Stimulated activated CD4-positive, alpha-beta T cell treated with anti-CD3 and anti-CD28 coated beads, TNF-alpha, amount 100 ng/mL, for 1 hour (primary cell): ENCODE measurements at places on chromosomes 7 and 10.
A peak's percentile ranks its signal among the peaks of the same experiment; 100 is the strongest.

DNA sequence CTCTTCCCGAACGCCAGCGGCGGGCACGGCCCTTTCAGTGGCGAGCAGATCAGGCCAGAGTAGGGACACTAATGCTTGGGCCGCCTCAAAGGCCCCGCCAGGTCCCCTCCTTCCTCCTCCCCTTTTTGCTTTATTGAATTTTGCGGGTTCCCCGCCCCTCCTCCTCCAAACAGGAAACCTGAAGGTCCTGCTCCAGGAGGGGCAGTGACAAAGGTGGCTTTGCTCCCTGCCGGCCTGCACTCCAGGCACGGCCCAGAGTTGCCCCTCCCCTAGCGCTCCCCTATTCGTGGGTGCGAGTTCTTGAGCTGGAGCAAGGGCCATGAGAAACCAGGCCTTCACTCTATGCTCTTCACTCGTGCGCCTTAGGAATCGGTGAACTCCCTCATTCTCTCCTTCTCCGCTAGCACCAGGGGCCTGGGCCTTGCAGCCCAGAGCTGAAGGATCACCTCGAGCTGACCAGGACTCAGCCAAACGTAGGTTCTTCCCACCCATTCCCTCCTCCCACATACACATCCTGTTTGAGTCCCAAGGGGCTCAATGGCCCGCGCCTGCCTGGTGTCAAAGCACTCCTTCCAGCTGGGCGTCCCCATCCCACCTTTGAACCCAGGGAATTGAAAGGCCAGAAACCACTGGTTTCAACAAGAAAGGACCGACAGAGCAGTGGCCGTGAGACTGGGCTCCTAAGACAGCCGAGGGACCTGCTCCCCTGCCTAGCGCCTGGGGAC is 619 bp upstream of the HOXA6 start:
- DNase-seq, result no peak

GRCh38 chr7:67359900-67360299 is 363.3 kb downstream of the TYW1 start:
- DNase-seq, result no peak

GRCh38 chr10:87775766-87776165 is 42.3 kb downstream of the ATAD1 start:
- no peak for DNase-seq

- DNase-seq, result peak; percentile 89
These were observed 23.6 kb downstream of the DDIT4 start for GRCh38 chr10:72297281-72297804.

DNA sequence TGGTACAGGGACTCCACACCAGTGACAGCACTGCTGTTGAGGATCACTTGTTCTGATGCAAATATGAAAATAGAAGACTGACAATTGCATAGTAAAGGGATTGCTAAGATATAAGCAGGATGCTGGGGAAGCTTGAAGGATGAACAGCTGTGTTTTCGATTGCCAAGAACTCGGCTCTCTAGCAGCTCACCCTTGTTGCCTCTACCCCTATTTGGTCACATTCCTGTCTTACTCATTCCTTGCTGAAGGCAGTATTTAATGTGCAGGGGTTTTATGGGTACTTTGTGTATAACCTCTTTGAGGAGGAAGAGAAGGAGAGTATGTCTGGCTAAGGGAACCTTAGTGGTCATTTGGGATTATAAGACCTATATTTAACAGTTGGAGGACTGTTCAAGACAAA is 218.8 kb downstream of the AUTS2 start:
- no peak for DNase-seq

GRCh38 chr7:102872460-102872859 is 40.3 kb upstream of the LRRC17 start:
- DNase-seq, result no peak

DNA sequence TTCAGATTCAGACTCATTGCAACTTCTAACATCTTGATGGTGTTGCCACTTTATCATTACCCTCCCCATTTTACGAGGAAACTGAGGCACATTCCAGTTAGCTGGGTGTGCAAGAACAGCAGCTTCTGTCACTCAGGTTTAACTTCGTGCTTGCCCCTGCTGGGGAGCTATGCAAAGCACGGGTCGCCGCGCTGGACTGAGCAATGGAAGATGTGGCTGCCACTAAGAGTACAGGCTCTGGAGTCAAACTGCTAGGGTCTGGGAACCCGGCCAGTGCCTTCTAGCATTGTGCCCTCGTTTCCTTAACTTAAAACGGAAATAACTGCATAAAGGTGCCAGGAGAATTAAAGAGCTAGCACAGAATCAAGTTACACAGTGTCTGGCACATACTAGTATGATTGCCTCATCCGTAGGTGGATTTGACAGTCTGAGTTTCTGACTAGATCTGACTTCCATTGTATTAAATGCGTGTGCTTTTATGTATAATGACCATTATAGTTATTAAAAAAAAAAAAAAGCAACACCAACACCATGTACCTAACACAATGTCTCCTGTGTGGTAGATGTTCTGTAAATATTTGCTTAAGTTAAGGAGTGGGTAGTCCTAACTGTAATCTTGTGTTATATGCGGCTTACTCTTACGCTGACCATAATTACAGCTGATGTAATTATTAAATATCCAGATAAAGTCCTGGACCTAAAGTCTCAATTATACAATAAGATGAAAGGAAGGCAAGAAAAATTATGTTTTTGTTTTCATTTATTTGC is 842 bp downstream of the ZNF22 start:
- DNase-seq, result no peak

DNA sequence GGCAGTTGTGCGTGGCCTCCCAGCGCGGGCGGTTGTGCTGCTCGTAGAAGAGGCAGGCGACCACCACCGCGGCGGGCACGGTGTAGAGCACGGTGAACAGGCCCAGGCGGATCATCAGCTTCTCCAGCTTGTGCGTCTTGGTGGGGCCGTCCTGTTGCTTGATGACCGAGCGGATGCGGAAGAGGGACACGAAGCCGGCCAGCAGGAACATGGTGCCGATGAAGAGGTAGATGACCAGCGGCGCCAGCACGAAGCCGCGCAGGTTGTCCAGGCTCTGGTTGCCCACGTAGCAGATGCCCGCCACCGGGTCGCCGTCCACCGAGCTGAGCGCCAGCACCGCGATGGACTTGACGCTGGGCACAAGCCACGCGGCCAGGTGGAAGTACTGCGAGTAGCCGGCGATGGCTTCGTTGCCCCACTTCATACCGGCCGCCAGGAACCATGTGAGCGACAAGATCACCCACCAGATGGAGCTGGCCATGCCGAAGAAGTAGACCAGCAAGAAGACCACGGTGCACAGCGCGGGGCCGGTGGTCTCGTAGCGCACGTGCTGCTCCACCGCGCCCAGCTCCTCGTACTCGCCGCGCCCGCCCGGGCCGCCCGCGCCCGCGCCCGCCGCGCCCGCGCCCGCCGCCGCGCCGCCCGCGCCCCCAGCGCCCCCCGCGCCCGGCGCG is 2.2 kb downstream of the FZD8 start:
- no peak for DNase-seq

GRCh38 chr10:96261930-96262329 is 9.4 kb downstream of the BLNK start:
- DNase-seq, result no peak

DNA sequence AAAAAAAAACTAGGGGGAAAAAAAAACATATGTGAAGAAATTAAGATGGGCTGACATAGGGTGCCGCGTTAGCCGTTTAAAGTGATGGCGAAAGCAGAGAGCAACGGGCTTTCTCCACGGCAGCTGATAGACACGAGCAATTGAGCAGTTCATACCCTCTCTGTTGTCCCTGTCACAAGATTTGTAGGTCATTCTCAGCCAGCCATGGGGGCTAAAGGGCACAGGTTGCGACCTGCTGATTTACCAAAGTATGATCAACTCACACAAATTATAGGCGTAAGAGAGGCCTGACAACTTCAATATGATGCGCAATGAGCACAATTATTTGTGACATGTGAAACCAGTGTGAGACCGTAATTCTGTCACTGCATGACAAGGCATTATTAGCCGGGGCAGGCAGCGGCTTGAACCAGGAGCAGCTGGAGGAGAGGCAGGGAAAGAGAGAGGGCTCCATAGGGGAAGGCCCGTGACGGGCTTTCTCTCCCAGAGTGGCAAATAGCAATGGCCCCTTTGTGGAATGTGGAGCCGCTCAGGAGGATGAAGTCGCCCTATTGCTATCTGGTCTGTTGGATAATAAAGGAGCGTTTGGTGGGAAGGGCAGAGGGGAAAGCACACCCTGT is 195.1 kb upstream of the HABP2 start:
- DNase-seq, result no peak

DNA sequence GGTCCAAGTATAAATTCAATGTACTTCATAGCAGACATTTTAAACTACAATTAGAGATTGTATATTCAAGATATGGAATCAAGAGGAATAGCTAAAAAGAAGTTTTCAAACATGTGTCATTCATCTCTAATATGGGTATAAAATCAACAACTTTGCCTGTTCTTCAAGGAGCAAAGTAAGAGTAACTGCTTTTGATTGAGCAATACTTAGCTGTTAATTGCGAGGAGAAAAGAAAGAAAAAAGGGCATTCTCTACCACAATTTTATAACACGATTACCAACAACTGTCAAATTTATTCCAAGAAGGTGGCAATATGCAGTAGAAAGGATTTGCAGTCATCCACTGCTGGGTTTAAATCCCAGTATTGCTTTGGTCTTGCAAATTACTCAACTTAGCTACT is 146.3 kb upstream of the PTN start:
- no peak for DNase-seq

- no peak for DNase-seq
These were observed 222.3 kb upstream of the MGMT start for GRCh38 chr10:129244757-129245156.
